ENCODE measurements at places on chromosomes 12 and 14.

DNA sequence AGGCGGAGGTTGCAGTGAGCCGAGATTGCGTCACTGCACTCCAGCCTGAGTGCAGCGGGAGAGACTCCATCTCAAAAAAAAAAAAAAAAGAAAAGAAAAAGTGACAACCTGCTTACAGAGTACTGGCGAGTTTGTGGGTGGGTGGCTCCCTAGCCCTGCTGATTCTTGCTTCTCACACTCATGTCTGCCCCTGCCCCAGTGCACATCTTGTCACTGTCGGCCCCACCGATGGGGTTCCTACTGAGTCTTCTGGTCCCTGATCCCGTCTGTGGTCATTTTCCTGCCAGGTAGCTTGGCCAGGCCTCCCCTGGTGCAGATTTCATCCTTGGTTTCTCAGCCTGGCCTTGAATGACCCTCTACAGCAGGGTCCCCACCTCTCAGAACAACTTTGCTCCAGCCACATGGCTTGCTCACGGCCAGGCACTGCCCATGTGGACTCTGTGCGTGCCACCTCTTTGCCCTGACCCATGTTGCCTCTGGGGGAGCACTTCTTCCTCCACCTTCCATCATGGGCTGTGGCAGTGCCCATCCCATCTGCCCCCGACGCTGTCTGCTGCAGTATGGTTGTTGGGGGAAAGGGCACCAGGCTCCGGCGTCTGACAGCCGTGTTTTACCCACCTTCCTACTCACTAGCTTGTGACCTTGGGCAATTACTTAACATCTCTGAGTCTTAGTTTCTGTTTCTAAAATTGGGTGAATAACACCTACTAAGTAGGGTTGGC lies 2.1 kb upstream of the PTPN6 start:
- DNase-seq: no peak

DNA sequence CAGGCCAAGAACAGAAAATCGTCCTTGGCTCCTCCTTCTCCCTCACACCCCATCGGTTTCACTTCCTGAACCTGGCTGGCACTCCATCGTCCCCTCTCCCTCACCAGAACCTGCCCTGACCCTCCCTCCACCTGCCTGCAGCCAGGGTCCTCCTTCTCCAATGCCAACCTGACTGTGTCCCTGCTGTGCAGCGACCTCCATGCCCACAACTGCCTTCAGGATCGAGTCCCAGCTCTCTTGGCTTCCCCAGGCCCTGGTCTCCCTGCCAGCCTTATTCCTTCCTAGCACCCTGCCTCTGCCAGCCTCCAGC lies 19.8 kb downstream of the HVCN1 start:
- no peak for DNase-seq

DNA sequence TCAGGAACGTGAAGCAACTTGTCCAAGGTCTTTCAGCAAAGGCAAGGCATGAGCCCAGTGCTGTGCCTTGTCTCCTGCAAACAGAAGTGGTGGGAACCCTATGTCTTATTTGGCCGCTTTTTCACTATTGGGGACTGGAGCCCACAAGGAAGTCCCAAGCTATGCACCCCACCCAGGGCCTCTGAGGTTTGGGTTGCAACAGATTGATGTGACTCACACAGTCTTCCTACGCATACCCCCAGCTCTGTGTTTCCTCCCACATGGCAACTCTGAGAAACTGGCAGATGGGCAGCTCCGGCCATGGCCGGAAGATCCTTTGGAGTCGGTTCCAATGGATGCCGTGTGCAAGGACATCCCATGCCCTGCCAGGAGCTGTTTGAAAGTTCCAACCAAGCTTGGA lies 28.3 kb upstream of the CMKLR1 start:
- no peak for DNase-seq

DNA sequence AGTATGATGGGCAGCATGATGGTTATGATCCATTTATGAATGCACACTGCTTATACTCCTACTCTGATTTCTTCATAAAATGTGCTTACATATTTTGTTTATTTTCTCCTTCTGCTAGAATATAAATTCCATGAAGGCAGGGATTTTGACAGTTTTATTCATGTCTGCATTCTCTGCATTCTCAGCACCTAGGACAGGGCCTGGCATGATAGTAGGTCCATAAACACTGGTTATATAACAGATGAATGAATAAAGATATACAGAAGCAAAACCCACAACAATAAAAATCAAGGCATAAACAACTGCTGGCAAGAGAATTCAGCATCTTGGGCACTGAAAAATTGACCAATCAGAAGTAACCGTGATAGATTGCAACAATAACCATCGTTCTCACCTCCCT lies 115.4 kb downstream of the WIF1 start:
- no peak for DNase-seq

GRCh38 chr14:69852531-69853321 lies 26.5 kb upstream of the SMOC1 start:
- no peak for DNase-seq

GRCh38 chr12:128795530-128796361 lies 28.0 kb downstream of the SLC15A4 start:
- no peak for DNase-seq

DNA sequence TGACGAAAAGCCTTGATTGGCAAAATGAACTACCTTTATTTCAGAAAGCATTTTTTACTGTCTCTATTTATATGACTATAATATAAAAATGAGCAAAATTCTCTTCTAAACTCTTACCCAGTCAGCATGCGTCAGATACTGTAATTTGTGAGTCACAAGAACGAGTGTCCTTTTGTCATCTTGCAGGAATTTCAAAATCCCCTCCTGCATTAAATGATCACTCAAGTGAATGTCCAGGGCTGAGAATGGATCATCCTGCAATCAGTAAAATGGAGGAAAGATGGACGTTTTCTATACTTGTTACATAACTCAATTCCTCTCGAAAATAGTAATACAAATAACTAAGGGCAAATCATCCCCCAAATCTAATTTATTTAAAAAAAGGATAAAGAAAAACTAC lies 77.7 kb upstream of the KCNJ8 start:
- no peak for DNase-seq

- no peak for DNase-seq
Observed at GRCh38 chr14:39860596-39861228, 428.5 kb upstream of the FBXO33 start.

DNA sequence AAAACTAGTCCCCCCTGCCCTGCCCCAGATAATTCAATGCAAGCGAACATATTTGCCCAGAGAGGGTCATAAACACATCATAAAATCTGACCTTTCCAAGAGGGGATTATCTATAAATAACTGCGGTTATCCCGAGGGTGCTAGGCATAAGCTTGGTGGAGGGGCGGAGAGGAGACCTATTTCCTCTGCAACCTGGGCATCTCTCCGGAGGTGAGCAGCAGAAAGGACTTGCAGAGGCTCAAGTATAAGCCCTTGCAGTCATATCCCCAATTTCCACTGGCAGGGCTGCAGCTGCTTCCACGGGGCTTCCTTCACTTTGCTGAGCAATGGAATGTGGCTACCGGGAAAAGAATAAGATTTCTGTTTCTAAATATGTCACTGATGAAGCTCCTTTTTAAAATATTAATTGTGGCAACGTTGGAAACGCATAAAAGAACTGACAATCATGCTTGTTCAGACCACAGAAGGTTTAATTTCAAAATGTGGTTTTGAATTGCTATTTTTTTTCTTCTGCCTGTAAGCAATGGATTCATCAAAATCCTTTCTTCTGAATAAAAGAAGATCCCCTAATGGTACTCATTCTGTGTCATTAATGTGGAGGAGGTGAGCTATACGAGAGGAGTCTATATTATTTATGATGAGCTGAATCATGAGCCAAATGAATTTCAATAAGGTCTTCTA lies 268.9 kb upstream of the ATP2B1 start:
- no peak for DNase-seq

DNA sequence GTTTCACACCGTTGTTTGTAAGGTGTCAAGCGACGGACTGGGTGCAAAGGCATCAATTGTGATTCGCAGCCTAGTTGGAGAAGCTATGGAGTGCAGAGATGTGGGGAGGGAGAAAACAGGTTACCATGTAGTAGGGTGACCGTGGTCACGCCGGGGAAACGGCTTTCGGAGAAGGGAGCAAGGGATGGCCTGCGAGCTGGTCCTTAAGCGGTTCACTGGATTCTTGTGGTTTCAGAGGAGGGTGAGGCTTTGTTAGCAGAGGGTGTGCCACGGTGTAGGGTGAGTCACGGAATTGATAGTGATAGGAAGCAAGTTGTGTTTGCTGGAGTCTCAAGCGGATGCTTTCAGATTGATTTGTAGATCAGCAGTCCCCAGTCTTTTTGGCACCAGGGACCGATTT lies 2.3 kb downstream of the PIWIL1 start:
- DNase-seq: no peak

Data from stimulated activated CD8-positive, alpha-beta memory T cell treated with anti-CD3 and anti-CD28 coated beads, Interleukin-7, amount 100 ng/mL, for 4 hours (primary cell).